ENCODE measurements at places on chromosomes 3 and 15.

DNA sequence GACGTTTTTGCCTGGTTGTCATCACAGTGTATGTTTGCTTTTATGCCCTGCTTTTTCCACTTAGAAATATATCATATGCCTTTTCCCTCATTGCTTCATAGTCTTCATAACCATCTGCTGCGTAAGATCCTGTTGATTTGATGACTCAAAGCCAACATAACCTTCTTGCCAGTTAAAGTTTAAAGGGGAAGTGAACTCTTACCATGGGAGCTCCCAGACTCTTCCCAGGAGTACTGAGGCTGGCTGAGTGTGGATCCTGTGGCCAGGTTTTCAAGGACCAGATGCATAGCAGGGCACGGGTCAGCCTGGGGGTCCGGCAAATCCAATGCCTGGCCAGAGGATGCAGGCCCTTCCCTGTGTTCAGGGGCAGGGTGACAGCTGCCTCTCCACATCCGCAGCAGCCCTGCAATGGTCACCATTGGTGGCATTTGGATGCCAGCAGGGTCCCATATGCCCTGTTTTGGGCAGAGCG, 42.0 kb upstream of the SACM1L start:
- peak; percentile 88 for DNase-seq

GRCh38 chr3:5918626-5919025, 731.1 kb downstream of the EDEM1 start:
- no peak for DNase-seq

- no peak for DNase-seq
These were observed 858 bp upstream of the SACM1L start for GRCh38 chr3:45688194-45688881.

- DNase-seq, result no peak
These were observed 19.4 kb upstream of the ATP8B4 start for GRCh38 chr15:50138391-50138790.

- DNase-seq, result no peak
These were observed 71.0 kb downstream of the ATP2B2 start for GRCh38 chr3:10434144-10434937.

DNA sequence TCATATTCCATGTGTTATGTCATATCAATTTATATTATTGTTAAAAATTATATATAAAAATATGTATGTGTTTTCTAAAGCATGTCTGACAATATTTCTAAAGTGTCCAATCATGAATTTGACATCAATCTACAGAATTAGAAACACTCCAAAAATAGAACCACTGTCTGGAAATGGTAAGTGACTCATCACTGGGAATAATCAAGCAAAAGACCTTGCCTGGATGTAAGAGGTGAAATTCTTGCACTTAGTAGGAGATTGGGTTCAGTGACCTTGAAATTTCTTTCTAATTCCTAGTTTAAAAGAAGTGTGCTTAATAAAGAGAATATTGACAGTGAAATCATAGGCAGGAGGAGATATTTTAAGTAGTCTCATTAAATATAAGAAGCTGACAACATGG, 188.8 kb downstream of the ZNF385D start:
- no peak for DNase-seq

- no peak for DNase-seq
These were observed 337.8 kb upstream of the NR2E3 start for GRCh38 chr15:71472566-71472965.

DNA sequence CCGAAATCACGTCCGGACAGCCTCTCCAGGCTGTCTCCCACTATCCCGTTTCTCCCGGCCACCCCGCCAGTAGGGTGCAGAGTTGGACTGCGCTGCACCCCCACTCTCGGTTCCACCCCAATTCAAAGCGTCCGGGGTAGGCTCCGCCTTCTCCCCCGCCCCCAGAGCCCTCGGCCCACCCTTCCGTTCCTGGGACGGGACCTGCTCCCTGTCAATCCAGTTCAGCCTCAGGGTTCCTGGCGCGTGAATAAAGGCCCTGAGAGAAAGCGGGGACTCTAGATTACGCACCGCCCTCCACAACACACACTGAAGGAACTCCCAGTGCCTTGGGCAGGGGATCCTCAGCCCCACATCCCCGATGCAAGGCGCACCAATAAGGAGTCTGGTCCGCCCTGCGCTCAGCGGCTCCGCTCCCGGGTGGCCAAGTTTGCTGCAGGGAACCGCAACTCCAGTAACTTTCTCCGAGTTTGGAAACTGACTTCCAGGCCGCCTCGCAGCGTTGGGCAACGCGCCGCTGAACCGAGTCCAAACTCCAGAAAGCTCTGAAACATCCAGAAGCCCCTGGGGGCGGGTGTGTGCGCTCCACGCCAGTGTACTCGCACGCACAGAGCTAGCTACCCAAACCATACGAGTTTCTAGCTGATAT, 1.9 kb downstream of the ADAMTS9 start:
- peak; percentile 37 for DNase-seq

DNA sequence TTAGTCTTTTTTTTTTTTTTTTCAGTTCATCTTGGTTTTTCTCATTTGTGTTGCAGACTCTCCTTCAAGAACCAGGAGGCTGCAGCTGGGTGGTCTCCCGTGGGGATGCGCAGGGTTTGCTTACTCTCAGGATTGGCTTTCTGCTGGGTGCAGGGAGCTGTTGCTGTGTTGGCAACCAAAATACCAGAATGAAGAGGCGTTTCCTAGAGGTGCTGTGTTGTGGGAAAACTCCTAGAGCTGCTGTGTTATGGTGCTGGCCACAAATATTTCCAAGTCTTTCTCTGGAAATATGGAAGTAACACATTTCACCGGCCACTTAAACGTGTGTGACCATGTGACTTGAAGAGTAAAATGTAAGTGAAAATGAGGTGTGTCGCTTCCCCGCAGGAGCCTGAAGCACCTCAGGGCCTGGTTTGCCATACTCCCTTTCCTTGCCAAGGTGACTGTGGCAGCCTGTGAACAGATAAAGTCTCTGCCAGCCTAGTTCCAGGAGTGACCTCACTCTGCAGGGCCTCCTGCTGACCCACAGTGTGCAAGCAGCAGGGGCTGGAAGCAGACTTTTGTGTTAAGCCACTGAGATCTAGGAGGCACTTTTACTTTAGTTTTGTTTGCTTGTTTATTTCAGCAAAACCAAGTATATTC, 258.9 kb downstream of the ADAMTS17 start:
- DNase-seq, result no peak

DNA sequence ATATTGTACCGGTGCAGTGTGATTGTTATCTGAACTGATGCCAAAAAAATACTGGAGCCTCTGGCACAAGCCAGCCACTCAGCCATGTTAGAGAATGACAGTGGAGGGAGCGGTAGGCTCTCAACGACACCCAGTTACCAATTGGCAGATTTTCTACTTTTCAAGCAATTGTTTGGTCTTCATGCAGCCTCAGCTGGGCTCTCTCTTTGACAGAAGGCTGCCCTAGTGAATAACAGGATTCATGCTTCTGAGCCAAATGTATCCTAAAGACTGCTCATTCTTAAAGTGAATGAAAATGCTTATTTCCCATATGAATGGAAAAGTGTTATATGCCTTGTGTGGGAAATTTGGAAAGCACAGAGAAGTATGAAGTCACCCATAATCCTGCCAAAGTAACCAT, 261.2 kb upstream of the TRIM42 start:
- DNase-seq, result no peak

- DNase-seq, result no peak
These were observed 146.5 kb upstream of the MEIS2 start for GRCh38 chr15:37246856-37247255.

DNA sequence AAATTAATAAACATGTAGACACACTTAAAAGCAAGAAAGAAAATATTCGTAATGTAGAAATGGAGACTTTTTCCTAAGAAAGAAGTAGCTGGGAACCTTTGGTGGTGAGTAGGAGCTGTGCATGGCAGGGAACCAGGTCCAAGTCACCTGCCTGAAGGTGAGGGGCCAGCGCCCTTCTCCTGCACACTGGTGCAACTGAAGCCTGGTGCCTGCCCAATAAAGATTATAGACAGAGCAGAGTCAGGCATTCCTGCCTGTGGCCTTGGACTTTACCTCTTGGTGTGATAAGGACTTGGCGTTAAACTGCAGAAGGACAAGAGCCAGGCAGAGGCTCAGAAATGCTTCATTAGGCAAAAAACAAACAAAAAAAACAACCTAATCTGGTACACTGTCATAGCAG, 14.2 kb downstream of the CFAP91 start:
- no peak for DNase-seq

GRCh38 chr15:91228383-91228782, 128.3 kb downstream of the SV2B start:
- DNase-seq, result no peak
